ENCODE measurements at places on chromosomes 6 and 20.

GRCh38 chr6:31165986-31166385, 4.5 kb downstream of the POU5F1 start:
- no peak for DNase-seq

DNA sequence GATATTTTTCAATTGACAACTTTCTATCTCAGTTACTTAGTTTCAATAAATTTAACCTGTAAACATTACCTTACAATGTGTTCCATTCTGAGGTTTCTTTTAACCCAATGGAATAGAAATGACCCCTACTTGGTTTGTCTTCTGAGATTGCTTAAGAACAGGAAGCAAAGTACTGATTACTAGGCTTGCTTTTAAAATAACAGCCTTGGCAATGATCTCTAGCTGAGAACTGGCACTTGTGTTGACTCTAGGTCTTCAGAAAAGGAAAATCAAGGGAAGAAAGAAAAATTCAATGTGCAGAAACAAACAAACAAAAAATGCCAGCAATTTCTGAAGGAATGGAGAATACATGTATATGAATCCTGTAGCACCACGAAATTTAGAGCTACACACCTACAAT, 66.1 kb downstream of the SYNE1 start:
- DNase-seq = no peak

DNA sequence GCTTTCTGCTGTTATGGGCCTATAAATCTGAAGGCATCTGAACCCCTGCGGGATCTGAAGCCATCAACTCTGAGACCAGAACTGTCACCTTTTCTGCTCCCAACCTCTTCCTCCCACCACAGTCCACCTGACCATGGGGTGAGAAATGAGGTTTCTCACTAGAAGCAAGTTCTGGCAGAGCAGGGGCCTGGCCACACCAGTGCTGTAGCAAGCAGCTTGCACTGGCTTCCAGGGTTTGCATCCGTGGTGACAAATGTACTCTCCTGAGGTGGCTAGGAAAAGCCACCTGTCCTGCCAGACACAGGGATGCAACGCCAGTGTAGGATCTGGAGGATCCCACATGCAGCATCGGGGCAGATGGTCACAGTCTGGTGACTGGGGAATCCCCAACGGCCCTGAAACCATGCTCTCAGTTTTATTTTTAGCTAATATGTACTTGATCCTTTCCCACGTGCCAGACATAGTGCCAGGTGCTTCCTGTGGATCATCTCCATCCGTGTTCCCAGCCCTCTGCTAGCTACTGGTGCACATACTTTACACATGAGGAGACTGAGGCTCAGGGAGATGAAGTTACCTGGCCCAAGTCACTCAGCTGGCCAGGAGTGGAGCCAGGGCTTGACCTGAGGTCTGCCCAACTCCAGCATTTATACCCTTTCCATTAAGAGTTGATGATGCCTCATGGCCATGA, 122.1 kb upstream of the SPACA1 start:
- peak; percentile 24 for DNase-seq

GRCh38 chr6:98041056-98041455, 758.0 kb upstream of the MMS22L start:
- no peak for DNase-seq

DNA sequence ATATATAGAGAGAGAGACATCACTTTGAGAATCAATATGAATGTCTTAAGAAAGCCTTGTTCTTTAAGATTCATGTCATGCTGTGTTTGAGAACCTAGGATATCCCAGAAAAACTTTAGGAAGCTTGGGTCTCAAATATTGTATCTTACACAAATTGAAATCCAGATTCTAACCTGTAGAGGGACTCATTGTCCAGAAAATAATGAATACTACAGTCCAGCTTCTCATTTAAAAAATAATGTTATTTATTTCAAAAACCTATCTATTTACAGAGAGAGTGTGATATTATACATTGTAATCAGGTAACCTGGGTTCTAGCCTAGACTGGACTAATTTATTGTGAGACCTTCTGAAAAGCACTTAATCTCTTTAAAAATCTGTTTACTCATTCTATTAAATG, 4.2 kb downstream of the RFX6 start:
- DNase-seq = no peak

GRCh38 chr6:54188846-54189245, 77.6 kb downstream of the MLIP start:
- DNase-seq = no peak

DNA sequence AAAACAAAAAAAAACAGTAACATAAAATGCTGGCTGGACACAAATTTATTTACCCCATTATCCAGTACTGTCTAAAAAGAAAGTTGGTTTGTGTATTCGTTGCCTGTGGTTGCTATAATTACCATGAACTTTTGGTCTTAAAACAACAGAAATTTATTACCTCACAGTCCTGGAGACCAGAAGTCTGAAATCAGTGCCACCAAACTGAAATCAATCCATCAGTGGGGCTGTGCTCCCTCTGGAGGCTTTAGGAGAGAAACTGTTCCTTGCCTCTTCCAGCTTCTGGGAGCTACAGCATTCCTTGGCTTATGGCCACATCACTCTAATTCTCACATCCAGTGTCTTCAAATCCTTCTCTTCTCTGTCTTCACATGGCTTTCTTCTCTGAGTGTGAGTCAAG, 79.4 kb downstream of the SNX5 start:
- DNase-seq = no peak

DNA sequence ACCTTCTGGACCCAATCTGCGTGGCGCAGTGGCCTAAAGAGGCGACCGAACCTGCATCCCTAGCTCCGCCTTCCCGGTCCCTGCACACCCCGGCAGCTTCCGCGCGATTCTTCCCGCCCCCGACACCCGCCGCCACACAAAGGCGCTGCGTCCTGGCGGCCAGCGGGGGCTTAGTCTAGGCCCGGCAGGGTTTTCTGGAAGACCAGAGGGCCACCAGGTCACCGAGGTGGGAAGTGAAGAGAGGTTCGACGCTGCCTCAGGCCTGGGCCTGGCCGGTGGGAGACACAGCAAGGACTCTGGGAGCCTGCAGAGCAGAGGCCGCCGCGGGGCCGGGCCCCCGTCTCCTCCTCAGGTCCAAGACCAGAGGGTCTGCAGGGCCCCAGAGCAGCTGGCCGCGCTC, 154.9 kb downstream of the OR2B2 start:
- peak; percentile 51 for DNase-seq

Data from CD4-positive, alpha-beta T cell treated with Interleukin-21 for 1 hour (primary cell).